ENCODE measurements at places on chromosomes 3 and 15.

DNA sequence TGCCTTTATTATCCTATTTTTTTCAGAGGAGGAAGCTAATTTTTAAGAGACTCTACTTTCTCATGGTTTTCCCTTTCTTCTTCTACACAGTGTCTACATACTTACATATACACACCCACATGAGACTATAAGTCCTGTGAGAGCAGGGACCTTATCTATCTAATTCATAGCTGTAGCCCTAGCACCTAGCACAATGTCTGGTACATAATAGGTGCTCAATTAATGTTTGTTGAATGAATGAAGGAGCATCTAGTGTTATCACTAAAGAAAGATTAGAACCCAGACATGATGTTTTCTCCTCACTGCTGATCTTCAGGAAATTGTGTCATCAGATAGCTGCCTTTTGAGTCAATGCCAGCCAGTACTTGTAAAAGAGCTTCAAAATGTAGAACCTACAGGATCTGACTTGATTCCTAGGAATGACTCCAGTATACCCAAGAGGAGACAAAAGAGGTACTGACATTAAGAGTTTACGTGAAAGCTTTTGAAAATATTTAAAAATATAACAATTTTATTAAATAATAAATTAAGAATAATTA is 2.5 kb downstream of the SCG5 start:
- H3K27me3 ChIP-seq: no peaks in the 10 kb centered on the region
- no peak for DNase-seq
- H3K36me3 ChIP-seq: no peaks in the 10 kb centered on the region
- H3K4me3 ChIP-seq: no peak overlapping the region

GRCh38 chr3:6935970-6936369 is 75.1 kb downstream of the GRM7 start:
- no peaks in the 10 kb centered on the region for H3K36me3 ChIP-seq
- no peak for DNase-seq
- H3K27ac ChIP-seq: no peak overlapping the region
- no peaks in the 10 kb centered on the region for H3K27me3 ChIP-seq
- no peaks in the 10 kb centered on the region for H3K4me1 ChIP-seq

DNA sequence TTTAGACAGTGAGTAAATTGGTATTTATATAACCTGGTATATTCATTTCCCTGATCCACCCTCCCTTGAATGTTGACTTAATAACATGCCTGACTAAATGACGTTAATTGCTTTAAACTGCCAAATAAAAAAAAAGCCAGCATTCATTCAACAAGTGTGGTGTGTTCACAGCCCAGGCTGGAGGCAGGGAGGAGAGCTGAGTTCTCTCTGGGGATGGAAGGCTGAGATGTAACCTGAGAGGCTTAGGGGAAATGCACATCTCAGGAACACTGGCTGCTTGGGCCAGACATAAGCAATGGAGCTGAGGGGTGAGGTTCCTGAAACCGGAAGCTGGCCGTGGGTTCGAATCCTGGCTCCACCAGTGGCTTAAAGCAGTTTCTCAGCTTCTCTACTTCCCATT is 17.3 kb downstream of the CACNA2D3 start:
- no peak overlapping the region for H3K27ac ChIP-seq
- H3K4me1 ChIP-seq: no peaks in the 10 kb centered on the region
- H3K36me3 ChIP-seq: no peaks in the 10 kb centered on the region
- no peak overlapping the region for H3K4me3 ChIP-seq
- no peaks in the 10 kb centered on the region for H3K27me3 ChIP-seq

DNA sequence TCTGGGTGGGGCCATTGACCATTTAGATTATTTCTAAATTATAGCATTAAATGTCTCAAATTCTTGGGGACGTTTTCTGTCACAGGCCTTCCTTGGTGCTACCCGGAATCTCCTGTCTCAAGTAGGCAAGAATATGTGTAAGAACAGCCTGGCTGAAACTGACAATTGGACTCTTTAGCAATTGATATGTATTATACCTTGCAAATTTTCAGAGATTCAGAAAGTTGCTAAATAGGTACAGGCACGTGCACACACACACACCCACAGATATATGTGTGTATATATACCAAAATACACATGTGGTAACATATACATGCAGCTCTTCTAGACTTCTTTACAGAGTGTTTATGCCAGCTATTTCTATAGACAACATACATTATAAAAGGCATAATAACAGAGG is 213.2 kb upstream of the NR2E3 start:
- H3K27me3 ChIP-seq: no peaks in the 10 kb centered on the region
- H3K4me3 ChIP-seq: no peak overlapping the region
- no peaks in the 10 kb centered on the region for H3K36me3 ChIP-seq
- DNase-seq: no peak
- no peaks in the 10 kb centered on the region for H3K4me1 ChIP-seq

- no peaks in the 10 kb centered on the region for H3K27me3 ChIP-seq
- H3K4me1 ChIP-seq: no peaks in the 10 kb centered on the region
- no peak for DNase-seq
- H3K4me3 ChIP-seq: no peak overlapping the region
- H3K36me3 ChIP-seq: no peaks in the 10 kb centered on the region
Observed at GRCh38 chr15:31563001-31563400, 236.4 kb downstream of the KLF13 start.

GRCh38 chr3:37607604-37608003 is 254.1 kb upstream of the CTDSPL start:
- DNase-seq: no peak
- no peak overlapping the region for H3K4me3 ChIP-seq
- H3K27me3 ChIP-seq: no peaks in the 10 kb centered on the region
- peaks cover 12% of the 10 kb centered on the region for H3K4me1 ChIP-seq
- H3K36me3 ChIP-seq: no peaks in the 10 kb centered on the region

DNA sequence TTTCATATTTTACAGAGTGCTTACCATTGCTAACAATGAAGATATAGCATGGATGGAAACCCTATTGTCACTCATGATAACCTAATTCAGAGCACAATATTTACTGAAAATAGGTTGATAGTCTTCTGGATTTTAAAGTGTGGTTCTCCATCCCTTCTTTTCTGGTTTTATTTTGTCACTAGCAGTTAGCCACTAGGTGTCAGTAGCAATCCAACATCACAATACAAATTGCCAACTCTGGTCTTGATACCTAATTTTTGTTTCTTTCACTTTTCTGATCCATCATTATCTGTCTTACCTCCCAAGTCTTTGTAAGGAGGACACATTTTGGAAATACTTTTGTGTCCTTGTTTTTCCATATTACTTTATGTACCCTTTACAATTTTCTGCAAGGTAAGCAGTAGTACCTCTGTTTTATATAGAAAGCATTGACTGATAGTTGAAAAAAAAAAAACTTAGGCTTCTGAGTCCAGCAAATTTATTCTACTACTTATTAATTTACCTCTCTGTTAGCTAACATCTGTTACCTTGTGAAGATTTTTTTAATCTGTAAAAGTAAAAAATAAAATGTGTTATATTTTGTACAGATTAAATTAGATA is 28.3 kb upstream of the CRYBG3 start:
- H3K27ac ChIP-seq: no peak overlapping the region
- no peaks in the 10 kb centered on the region for H3K27me3 ChIP-seq
- no peak for DNase-seq
- no peaks in the 10 kb centered on the region for H3K36me3 ChIP-seq
